ENCODE measurements at places on chromosomes 11 and 22.

DNA sequence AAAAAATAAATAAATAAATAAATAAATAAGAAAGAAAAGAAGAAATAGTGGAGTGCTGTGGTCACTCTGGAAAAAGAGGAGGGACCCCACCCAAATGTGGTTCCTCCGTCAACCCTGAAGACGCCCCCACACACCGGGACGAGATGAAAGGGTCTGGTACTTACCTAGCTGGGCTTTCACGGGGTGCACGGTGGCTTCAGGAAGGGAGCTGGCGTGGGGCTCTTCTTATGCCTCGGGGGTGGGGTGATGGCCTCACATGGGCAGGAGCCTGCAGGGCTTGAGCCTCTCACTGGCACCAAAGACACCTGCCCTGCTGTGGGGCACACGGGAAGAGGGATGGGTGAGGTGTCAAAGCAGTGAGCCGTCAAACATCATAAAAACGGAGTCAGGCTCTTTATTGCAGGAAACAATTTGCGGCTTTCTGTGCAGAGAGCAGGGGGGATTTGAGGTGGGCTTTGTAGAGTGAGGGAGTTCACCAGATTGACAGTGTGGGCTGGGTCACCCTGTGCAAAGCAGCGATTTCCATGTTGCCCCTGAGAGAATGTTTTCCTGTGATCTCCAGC is 28.0 kb upstream of the KRTAP5-6 start:
- no peak for DNase-seq

DNA sequence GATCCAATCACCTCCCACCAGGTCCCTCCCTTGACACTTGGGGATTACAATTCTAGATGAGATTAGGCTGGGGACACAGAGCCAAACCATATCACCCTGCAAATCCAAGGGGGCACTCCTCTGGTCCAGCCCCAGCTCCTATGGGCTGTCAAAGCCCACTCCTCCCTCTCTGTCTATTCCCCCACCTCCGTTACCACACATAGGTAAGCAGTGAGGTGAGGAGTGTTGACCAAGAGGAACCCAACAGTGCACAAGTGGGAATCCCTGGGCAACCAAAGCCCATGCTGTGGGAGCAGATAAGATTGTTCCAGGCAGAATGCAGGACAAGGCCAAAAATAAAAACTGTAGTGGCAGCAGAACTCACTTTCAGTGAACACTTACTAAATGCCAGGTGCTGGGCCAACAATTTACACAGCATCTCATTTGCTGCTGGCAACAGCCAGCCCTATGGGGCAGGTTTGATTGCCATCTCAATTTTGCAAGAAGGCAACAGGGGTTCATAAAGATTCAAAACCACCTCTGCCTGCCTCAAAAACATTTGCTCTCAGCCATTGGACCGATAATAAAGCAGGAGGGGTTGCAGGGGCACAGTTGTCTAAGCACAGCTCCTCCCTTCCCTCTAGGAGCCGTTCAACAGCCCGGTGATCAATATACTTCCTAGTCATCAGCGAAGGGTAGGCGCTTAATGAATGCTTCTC is 8.9 kb downstream of the SDF2L1 start:
- no peak for DNase-seq

- no peak for DNase-seq
Observed at GRCh38 chr11:64183890-64184289, 2.1 kb upstream of the STIP1 start.

DNA sequence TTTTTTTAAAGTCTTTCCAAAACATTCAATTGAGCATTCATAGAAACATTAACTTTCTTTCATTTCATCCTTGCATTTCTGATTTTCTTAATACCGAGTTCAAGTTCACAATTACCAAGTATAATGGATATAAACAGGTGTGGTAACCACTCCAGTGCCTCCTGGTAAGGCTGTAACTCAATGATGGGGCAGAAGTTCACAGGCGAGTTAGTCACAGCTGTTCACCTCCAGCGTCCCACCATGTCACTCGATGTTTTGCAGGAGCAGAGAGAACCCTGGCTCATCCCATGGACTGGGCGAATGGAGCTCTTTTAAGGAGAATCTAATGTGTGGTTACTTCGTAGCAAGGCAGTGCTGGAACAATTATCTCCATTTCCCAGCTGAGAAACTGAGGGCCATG is 94.4 kb upstream of the ALX4 start:
- no peak for DNase-seq

All from ureter (tissue), 1 donor.